ENCODE measurements at places on chromosomes 16 and 17.

- no peak for DNase-seq
Observed at GRCh38 chr16:69112285-69113129, 7.1 kb downstream of the HAS3 start.

GRCh38 chr17:7261379-7262191 lies 693 bp downstream of the CLDN7 start:
- no peak for DNase-seq

DNA sequence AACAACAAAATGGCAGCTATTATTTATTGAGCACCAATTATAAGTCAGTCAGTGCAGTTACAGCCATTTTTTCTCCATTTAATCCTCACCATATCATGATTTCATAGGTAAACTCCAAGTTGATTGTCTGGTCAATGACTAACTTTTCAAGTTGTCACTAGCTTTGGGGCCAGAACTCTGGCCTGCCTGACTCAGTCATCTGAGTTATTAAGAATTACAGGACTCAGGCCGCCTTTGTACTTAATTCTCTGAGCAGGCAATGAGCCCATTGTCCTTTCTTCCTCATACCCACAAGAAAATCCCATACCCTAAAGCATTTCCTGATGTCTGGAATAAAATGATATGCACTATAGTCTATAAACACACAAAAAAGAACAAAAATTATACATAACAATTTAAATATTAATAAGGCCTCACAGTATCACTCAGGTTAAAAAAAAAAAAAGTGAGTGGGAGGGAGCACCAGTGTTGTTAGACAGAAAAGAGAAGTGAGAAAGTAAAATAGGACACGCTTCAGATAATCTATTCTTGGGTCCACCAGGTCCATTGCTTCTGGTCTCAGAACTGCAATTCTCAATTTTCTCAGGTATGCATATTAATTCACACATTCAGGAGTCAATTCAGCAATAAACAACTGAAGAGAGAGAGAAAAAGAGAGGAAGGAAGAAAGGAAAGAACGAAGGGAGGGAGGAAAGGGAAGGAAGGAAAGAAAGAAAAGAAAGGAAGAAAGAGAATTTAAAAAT lies 70.2 kb downstream of the SPAG9 start:
- no peak for DNase-seq

DNA sequence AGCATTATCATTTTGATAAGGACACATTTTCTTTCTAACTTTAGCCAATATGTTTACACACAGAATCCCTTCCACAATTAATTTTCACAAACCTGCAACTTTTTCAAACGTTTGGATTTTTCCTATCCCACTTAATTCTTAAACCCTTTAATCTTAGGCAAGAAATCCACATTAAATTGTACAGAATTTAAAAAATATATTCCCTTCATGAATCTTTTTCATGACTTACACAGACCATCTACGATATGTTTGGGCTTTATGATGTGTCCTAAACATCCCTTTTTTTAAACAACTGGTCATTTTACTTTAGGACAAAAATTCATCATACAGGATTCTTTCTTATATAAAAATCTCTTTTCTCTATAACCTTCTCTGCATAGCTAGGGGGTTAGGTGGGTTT lies 241.5 kb upstream of the CNTNAP4 start:
- no peak for DNase-seq

- no peak for DNase-seq
Observed at GRCh38 chr17:50903604-50904517, 37.7 kb upstream of the TOB1 start.

DNA sequence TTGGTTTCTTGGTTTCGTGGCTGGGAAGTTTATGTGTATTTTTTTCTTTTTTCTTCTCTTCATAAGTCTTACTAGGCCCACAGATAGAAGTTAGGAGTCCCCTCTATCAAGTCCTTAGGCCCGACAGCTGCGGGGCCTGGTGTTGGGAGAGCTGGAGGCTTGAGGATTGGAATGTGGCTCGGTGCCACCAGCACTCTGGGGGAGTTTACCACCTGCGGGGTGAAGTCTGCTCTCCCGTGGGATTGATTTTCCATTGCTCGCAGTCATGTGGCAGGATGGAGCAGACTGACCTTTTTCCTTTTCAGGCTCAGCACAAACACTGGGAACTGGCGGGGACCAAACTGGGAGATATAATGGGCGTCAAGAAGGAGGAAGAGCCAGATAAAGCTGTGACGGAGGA lies 7.5 kb downstream of the DHX38 start:
- no peak for DNase-seq

- DNase-seq, result no peak
Observed at GRCh38 chr17:44349553-44350070, 4.5 kb downstream of the GRN start.

- DNase-seq, result no peak
Observed at GRCh38 chr16:89146211-89147005, 25.1 kb upstream of the CDH15 start.

DNA sequence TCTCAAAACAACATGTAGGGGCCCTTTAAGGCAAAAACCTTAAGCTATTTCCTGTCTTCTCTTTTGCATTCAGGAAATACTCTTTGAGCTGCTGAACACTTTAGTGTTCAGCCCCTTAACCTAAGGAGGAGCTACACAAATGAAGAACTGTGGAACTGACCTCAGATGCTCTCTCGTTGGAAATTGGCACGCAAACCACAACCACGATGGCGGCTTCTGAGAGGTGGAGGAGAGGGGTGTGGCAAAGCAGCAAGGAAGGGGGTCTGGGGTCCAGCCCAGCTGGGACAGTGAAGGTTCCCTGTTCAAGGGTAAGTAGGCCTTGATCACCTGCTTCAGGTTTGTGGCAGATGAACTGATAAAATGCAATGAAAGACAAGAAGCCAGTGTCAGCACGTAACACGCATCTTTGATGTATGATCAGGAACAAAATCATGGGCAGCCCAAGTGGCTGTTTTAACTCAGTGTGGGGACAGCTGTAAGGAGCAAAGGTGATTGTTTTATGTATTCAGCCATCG lies 291.6 kb upstream of the TNRC6C start:
- no peak for DNase-seq

DNA sequence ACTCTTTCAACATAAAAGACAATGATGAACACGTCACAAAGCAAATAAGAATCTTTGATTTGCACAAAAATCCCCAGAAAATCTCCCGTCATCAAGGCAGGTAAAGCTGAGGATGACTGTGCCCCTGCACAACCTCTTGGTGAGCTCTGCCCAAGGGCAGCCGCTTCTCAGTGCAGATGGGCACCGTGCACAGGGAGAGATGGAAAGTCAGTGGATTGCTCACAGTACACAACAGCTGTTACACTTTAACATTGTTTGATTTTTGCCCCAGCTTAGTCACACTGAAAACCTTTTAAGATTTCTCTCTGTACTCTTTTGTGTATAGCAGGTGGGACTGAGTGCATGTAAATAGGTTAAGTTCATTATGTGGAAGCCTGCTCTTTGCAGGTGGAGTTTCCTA lies 104.2 kb downstream of the CDK5R1 start:
- no peak for DNase-seq

GRCh38 chr16:19909750-19910322 lies 25.2 kb upstream of the GPRC5B start:
- DNase-seq, result no peak

DNA sequence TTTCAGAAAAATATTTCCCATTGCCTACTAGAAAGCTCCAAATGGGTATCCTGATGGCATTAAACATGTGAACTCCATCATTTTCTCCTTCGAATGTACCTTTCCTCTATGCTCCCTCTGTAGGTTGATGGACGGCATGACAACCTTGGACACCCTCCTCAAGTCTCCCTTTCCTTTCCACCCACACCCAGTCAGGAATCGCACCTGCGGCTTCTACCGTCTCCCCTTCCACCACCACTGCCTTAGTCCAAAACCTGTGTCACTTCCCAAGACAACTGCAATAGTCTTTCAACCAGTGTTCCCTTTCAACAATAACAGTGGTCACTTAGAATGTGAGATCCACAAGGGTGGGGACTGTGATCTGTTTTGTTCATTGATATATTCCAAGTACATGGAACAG lies 233.1 kb upstream of the AXIN2 start:
- no peak for DNase-seq

- DNase-seq, result no peak
Observed at GRCh38 chr17:79996291-79996690, 39.4 kb downstream of the TBC1D16 start.

DNA sequence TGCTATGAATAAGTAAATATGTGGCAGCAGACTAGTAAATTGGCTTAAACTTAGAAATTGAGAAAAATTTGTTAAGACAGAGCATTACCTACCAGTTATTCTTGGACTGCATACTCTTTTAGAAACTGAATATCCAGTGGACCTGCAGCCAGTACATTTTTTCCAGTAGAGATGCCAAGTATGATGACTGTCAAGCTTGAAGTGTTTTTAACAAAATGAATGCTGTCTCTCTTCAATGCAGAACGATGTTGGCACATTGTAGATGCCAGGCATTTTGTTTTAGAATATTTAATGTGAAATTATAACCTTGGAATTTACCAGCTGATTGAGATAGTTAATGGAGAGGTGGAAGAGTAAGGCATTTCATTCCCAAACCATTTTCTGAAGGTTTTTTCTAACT lies 52.5 kb downstream of the NFAT5 start:
- no peak for DNase-seq

Data from cerebellar nuclear complex (tissue), 1 donor.